HuH-7 (cell line): ENCODE measurements at places on chromosomes 13 and 19.

GRCh38 chr19:4585556-4585955, 26.1 kb upstream of the SEMA6B start:
- DNase-seq: no peak

DNA sequence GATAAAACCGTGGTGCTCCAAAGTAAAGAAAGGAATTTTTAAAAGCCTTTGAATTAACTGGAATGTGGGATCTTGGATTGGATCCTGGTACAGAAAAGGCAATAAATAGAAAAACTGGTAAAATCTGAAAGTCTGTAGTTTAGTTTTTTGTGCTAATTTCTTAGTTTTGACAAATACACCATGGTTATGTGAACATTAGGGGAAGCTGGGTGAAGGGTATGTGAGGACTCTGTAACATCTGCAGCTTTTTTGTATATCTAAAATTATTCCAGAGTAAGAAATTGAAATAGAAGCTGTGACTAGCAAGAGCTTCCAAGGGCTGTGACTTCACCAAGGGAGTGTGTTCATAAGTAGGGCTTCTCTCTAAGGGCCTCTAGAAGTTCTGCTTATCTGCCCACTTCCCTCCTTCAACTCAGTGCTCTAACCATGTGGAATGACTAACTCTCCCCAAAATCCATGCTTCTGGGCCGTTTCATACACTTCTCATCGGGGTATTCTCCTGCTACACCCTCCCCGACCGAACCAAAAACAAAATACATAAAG, 26.5 kb downstream of the ARHGAP35 start:
- no peak for DNase-seq

DNA sequence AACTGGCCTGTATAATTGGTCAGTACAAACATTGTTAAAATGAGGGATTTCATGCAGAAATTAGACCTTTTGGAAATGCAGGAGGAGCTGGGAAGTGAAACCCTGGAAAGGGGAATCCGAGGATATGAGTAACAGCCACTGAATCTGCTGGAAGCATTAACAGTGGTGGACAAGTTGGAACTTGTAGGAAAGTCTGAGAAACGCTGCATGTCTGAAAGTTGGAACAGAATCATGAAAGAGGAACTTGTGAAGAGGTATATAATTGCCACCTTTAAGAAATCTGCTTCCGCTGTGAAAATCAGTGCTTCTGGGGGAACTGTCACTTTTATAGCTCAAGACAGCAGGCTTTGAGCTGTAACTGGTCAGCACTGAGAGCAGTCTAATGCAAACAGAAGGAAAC, 716.5 kb upstream of the PRR20A start:
- DNase-seq: no peak

DNA sequence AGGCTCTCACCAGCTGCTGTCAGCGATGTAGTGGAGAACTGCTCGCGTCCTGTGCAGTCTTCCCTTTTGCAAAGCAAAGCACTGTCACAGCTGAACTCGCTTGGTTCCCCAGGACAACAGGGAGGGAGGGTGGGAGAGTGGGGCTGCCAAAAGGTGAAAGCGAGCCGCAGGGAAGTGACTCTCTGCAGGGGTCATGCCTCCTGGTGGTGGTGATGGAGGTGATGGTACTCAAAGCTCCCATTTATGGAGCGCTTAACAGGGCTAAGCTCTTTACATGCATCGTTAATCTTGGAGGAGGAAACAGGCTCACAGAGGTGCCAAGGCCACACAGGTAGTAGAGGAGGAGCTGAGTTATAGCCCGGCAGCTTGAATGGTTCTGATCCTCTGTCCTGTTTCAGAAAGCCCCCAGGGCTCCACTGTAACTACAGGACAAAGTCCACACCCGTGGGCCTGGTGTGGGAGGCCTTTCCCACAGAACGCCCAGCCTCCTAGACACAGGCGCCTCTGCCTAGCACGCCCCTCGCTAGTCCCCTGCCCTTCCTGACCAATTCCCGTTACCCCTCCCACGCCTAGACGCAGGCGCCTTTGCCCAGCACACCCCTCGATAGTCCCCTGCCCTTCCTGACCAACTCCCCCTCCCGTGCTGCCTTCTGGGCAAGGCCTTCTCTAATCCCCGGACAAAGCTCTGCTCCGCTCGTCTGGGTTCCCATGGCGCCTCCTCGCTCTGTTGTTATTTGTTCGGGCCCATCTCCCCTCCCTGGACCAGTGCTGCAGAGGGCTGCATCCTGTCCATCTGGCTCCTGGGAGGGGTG, 10.7 kb downstream of the PPP1R37 start:
- DNase-seq: no peak

- peak; percentile 73 for DNase-seq
Measured at GRCh38 chr19:47315125-47315821, 5.6 kb downstream of the C5AR1 start.

DNA sequence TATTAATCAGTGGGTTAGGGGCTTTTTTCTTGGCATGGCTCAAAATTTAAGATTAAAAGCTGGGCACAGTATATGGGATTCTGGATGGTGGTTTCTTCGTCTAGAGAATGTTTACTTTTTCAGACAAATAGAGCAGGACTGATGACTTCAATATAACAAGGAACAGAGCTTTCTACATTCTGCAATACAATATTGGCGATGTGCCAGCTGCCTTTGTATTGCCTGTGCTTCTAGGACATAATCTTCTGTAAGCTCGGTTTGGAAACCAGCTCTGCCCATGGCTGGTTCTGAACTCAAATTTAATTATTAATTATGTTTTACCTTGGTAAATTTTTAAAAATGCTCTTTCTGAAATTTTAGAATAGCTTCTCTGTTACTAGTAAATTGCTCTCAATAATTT, 139.1 kb upstream of the TRPC4 start:
- DNase-seq: no peak

GRCh38 chr13:92589955-92590354, 636.7 kb upstream of the GPC6 start:
- no peak for DNase-seq

GRCh38 chr19:2722541-2723344, 1.6 kb upstream of the DIRAS1 start:
- no peak for DNase-seq

- no peak for DNase-seq
Measured at GRCh38 chr19:39199025-39199424, 2.3 kb downstream of the NCCRP1 start.

DNA sequence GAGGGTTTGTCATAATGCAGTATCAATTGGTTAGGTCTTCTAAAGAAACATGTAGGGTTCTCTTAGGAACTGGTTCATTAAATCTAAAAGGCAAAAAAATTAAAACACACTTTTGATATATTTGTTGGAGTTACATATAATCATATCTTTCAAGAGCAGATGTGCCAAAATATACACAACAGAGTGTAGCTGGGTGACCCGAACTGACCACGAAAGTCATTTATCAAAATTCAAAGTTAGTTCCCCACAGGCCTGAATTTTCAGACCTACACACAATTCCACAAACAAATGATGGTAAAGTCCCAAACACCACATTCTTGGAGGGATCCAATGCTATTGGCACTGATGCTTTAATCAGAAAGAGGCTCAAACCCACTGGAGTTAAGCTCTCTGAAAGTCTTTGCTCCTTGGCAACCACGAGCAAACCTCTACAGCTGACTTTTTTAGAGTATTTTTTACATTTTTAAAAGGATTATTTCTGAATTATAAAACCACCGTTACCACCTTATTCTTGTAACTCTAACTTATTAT, 50.9 kb downstream of the IRS2 start:
- no peak for DNase-seq

- DNase-seq: peak; percentile 53
Measured at GRCh38 chr19:42048992-42049391, 21.0 kb downstream of the GRIK5 start.

DNA sequence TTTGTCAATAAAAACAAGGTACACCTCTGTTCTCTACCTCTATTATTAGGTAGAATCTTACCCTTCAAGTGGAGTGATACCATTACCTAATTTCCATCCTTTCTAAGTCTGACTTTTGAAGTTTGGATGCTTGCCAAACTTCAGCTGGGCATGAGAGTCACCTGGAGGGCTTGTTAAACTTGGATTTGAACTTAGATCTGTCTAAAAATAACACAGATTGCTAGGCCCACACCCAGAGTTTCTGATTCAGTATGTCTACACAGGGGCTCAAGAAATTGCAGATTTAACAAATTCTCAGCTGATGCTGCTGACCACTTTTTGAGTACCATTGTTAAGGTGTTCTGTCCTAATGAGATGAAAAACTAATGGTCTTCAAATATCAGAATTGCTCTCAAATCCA, 512.2 kb downstream of the LMO7 start:
- DNase-seq: no peak

- DNase-seq: no peak
Measured at GRCh38 chr13:99313941-99314340, 6.7 kb upstream of the GPR183 start.

DNA sequence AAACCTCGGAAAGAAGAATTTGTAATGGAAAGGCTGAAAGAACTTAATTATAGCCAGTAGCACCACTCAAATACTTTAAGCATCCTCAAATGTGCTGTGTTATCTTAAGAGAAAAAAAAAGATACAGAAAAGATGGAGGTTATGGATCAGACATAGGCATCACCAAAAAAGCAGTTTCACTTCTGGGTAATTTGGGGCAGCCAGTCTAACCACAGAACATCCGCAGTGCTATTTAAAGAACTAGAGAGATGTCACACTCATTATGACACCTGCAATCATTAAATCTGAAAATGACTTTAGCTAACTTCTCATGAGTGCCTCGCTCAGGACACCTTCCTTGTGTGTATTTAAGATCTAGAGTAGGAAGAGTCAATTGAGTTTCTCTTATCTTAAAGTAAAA, 211.8 kb downstream of the RBM26 start:
- no peak for DNase-seq

- no peak for DNase-seq
Measured at GRCh38 chr19:52963247-52963618, 552 bp upstream of the ZNF816 start.

DNA sequence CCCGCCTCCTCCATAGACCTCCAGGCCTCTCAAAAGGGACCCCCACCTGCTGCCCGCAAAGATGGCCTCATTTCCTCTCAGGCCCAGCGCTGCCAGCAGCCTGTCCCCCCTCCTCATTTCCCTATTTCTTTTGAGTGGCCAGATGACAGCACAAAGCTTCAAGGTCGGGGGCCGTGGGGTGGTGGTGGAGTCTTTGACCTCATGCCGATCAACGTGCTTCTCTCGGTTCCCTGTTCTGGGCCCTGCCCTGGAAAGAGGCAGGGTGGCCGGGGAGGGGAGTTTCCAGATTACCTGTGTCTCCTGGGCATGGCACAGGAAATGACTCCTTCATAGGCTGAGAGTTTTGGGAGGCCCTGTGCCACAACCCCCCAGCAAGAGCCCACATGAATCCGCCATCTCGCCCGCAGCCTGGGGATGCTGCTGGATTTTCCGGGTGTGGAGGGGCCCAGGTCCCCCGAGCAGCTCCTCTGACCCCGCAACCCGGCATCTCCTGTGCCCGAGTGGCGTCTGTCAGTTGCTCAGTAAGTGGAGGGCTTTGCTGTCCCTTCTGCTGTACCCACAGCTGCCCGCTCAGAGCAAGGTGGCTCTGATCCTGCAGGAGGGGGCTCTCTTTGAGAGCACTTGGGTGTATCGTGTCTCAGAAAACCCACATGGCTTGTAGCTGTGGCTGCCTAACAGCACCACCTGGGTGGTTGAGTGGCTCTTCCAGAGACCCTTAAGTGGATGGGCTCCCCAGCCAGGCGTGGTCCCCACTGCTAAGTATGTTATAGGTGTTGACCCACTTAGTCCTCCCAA, 139.4 kb downstream of the SIPA1L3 start:
- no peak for DNase-seq

DNA sequence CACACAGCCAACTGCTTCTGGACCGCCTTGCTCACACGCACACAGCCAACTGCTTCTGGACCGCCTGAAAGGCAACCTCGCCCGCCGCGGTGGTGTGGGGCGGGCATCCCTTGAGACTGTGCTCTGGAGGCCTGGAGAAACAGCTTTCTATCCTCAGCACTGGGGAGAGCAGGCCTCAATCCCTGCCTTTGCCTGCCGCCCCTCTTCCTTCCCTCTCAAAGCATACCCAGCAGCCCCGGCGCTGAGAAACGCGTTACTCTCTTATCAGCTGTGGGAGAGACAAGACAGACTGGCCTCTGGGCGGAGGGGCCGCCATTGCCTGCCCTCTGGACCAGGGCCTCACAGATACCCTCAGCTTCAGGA, 2.9 kb downstream of the LIPE start:
- DNase-seq: no peak

GRCh38 chr19:2330632-2331284, 2.3 kb downstream of the SPPL2B start:
- peak; percentile 90 for DNase-seq

DNA sequence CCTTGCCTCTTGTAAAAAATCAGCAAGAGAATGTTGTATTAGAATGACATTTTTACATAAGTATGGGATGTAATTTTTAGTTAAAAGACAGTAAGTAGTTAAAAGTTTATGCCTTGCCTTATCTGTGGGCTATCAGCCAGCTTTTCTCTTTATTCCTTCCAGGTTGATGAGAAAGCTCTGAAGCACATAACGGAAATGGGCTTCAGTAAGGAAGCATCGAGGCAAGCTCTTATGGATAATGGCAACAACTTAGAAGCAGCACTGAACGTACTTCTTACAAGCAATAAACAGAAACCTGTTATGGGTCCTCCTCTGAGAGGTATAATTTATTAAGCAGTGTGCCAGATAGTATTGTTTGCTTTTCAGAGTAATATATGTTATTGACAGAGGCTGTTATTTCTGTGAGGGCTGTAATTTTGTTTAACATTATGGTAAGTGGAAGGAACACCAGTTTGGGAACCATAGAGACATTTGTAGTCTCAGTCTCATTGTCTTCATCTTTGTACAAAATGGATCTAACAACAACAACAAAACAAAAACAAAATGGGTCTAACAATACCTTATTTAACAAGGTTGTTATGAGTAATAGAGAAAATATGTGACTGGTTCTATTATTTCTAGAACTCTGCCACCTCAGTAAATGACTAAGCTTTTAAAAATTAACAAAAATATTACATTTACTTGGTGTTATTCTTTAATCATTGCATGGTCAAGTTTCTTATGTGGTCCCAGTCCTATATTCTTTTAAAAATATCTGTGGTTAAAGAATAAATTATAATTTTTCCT, 112.8 kb downstream of the TDRD3 start:
- DNase-seq: no peak

- no peak for DNase-seq
Measured at GRCh38 chr19:21638776-21639175, 128.6 kb downstream of the ZNF100 start.

DNA sequence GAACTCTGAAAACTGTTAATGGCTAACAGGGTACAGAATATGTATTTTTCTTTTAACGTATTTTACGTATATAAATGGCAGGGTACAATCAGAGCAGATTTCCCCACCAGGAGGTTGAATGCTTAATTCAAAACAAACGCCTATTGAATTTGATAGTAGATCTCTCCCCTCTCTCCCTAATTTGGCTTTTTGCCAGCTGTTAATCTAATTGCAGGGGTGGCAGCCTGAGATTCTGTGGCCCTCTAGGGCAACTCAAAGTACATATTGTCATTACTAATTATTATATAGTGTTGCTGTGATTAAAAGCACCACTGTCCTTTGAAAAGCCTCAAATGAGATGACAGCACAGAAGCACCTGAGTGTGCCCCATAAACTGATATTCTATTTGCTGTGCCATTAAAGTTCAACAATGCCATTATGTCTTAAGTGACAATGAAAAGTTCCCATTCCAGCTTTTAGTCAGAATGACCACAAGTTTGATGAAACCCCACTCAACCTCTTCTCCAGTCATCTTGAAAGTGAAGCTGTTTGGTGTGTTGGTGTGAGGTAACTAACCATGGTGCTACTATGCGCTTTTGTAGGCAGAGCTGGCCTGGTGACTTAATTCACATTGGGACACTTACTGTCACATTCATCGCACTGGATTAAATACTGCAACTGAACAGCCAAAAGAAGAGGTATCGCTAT, 351.4 kb downstream of the KCNRG start:
- DNase-seq: no peak
